ENCODE measurements at places on chromosomes 6 and 20.

DNA sequence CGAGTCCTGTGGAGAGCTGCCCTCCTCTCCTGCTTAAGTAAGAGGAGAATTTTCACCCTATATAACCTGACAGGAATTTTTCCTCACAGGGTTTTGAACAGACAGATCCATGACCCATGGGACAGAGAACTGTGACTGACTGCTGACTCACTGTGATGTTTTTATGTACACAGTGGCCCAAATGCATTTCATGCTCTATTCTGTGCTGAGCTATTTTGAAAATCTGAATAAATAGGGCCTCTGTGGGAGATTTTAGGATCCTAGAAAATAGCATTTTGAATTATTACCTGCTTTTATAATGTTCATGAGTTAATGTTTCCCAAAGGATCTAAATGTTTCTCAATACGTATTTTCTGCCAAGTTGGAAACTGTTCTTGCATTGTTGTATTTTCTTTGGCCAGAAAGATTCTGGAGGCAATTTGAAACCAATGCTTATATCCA, 577.4 kb downstream of the HTR1B start:
- peaks cover 7% of the 10 kb centered on the region for H3K4me1 ChIP-seq
- H3K27me3 ChIP-seq = peaks cover 12% of the 10 kb centered on the region
- no peak overlapping the region for H3K4me3 ChIP-seq
- DNase-seq = no peak

- no peaks in the 10 kb centered on the region for H3K27me3 ChIP-seq
- no peak for DNase-seq
- no peak overlapping the region for H3K4me3 ChIP-seq
Observed at GRCh38 chr6:161038229-161039031, 46.9 kb downstream of the MAP3K4 start.

GRCh38 chr6:25468881-25469280, 183.1 kb upstream of the SCGN start:
- H3K4me3 ChIP-seq = no peak overlapping the region
- H3K36me3 ChIP-seq = peaks cover 14% of the 10 kb centered on the region
- H3K4me1 ChIP-seq = no peaks in the 10 kb centered on the region
- H3K27ac ChIP-seq = no peak overlapping the region

GRCh38 chr20:40781327-40782042, 92.4 kb upstream of the MAFB start:
- peak; percentile 10 for DNase-seq
- H3K36me3 ChIP-seq = no peaks in the 10 kb centered on the region
- no peak overlapping the region for H3K4me3 ChIP-seq

DNA sequence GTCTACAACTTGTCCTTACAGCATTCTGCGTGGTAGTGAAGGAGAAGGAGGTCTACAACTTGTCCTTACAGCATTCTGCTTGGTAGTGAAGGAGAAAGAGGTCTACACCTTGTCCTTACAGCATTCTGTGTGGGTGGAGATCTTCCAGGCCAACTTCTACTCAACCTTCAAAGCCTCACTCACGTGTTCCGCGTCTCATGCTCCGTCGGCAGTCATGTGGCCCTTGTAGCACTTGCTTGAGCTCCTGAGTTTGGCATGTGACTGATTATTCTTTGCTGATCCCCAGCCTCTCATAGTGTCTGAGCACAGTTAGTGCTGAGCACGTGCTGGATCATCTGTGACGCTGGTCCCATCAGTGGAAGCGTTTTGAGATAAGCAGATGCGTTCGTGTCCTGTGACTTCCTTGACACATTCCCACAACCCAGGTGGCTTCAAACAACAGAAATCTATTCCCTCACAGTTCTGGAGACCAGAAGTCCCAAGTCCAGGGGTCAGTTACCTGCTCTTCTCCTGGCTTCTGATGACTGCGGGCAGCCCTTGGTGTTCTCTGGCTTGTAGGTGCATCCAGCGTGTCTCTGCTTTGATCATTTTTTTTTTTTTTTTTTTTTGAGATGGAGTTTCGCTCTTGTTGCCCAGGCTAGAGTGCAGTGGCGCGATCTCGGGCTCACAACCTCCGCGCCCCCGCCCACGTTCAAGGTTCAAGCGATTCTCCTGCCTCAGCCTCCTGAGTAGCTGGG, 2.6 kb downstream of the SS18L1 start:
- no peaks in the 10 kb centered on the region for H3K27me3 ChIP-seq
- H3K27ac ChIP-seq = peak overlapping the region; percentile 34
- H3K4me1 ChIP-seq = peaks cover 49% of the 10 kb centered on the region

DNA sequence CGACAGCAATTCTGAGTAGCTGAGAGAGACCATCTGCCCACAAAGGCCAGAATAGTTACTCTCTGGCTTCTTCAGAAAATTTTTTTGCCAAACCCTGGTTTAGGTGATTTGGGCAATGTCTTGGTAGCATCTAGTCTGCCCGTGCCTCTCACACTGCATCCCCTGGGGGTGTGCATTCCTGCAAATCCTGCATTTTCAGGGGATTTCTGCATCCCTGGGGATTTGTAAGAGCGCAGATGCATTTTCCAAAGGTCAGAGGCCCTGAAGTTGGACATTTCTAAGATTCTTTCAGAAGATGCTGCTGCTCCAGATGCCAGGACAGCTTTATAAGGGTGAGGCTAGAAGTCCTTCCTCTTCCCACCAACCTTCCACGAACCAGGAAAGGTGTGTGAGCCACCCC, 4.0 kb downstream of the CST9 start:
- DNase-seq = no peak
- H3K4me3 ChIP-seq = no peak overlapping the region
- H3K4me1 ChIP-seq = peaks cover 20% of the 10 kb centered on the region
- H3K27me3 ChIP-seq = peaks cover 35% of the 10 kb centered on the region
- H3K36me3 ChIP-seq = no peaks in the 10 kb centered on the region
- H3K27ac ChIP-seq = no peak overlapping the region

DNA sequence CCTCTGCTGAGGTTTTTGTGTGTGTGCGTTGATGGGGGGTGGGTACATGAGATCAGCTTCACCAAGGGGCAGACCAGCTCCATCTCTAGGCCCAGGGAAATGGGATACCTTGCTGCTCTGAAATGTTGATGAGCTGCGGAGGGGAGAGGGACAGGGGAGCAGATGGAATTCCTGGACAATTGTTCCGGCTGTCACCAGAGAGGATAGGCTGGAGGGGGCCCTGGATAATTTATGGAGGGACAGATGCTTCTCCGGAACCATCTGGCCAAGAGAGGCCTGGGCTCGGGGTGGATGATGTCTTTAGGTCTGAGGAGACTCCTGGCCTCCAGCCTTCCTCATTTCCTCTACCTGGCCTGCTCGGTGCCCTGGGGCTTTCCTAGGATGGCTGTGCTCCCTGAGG, 1.9 kb upstream of the TJAP1 start:
- H3K27ac ChIP-seq = no peak overlapping the region
- H3K4me1 ChIP-seq = peaks cover 30% of the 10 kb centered on the region
- no peak for DNase-seq
- H3K27me3 ChIP-seq = peaks cover 10% of the 10 kb centered on the region
- no peak overlapping the region for H3K4me3 ChIP-seq

DNA sequence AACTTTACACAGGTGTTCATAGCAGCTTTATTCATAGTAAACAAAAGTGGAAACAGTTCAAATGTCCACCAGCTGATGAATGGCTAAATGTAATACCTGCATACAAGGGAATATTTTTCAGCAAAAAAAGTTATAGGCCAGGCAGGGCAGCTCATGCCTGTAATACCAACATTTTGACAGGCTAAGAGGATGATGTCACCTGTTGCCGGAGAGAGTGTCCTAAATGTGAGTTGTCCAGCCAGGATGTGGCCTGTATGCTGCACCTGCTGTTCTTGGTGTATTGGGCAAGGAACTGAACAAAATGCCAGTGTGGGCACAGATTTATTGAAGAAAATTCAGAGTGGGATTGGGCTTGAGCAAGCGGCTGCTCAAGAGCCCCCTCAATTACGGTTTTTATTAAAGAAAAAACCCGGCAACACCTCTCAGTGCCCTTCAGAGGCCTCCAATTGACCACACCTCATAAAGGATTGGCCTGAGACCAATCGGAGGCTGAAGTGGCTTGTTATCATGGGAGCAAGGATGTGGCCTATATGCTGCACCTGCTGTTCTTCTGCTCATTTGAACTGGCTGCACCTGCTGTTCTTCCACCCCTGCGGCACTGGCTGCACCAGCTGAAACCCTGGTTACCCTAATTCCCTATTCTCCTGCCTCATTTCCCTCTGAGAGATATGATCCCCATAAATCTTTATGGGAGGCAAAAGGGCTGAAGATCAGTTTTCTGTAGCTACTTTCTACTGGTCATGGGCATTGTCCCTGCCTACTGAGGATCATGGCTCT, 164.3 kb upstream of the PROKR2 start:
- H3K27ac ChIP-seq = no peak overlapping the region
- DNase-seq = no peak
- H3K36me3 ChIP-seq = no peaks in the 10 kb centered on the region

- peaks cover 12% of the 10 kb centered on the region for H3K4me1 ChIP-seq
- no peak overlapping the region for H3K27ac ChIP-seq
- H3K4me3 ChIP-seq = no peak overlapping the region
- peaks cover 6% of the 10 kb centered on the region for H3K27me3 ChIP-seq
- peak; percentile 73 for DNase-seq
Observed at GRCh38 chr20:58518896-58519593, 3.8 kb upstream of the APCDD1L start.

DNA sequence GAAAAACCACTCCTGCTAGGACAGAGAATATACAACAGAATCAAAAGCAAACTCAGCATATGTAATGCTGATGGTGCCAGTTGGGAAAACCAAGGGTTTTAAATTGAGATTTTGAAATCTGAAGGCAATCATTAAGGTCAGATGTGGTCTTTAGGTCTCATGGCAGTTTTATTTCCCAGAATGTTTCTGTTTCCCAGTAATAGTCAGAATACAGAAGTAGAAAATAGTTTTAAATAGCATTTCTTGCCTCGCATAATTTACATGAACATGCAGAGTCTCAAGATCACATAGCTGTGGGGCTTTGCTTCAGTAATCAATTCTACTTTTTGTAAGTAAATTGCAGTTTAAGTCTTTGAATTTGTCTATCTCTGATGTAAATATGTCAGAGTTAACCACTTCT, 58.1 kb downstream of the RNF144B start:
- H3K27me3 ChIP-seq = no peaks in the 10 kb centered on the region
- H3K4me1 ChIP-seq = no peaks in the 10 kb centered on the region
- no peak overlapping the region for H3K4me3 ChIP-seq
- H3K27ac ChIP-seq = no peak overlapping the region

GRCh38 chr20:48784273-48784641, 43.5 kb downstream of the PREX1 start:
- peaks cover 20% of the 10 kb centered on the region for H3K4me1 ChIP-seq
- no peak overlapping the region for H3K27ac ChIP-seq
- no peaks in the 10 kb centered on the region for H3K27me3 ChIP-seq
- peaks cover 5% of the 10 kb centered on the region for H3K36me3 ChIP-seq
- no peak overlapping the region for H3K4me3 ChIP-seq

GRCh38 chr6:12233693-12234571, 56.2 kb upstream of the EDN1 start:
- no peak overlapping the region for H3K4me3 ChIP-seq
- H3K27ac ChIP-seq = no peak overlapping the region
- H3K27me3 ChIP-seq = no peaks in the 10 kb centered on the region

GRCh38 chr6:87808005-87808757, 106.1 kb upstream of the AKIRIN2 start:
- no peak overlapping the region for H3K4me3 ChIP-seq
- no peaks in the 10 kb centered on the region for H3K36me3 ChIP-seq
- no peak overlapping the region for H3K27ac ChIP-seq

DNA sequence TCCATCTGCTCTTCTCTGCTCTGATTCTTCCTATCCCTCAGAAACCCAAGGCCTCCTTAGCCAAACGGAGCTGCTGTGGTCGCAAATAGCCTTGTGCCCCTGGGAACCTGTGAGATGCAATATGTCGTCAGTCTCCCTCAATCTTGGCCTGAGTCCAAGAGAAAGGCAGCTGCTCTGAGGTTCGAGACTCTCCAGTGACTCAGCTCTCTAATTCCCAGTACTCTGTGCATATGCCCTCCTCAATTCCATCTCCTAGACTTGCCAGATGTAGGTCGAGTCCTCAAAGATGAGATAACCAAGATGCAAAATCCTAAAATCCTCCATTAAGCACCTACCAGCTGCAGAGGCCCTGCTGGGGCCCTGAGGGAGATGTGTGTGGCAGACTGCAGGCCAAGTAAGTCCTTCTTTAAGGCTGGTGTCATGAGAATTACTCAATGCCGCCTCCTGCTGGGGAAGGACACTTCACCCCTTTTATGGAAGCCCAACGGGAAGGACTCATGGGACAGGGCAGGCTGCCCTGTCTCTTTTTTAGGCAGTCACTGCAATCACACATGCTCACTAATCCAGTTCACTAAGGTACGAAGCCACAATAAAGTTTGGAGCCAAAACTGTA, 28.5 kb downstream of the C6orf15 start:
- peak overlapping the region; percentile 90 for H3K27ac ChIP-seq
- peaks cover 29% of the 10 kb centered on the region for H3K4me1 ChIP-seq
- H3K36me3 ChIP-seq = no peaks in the 10 kb centered on the region
- no peak for DNase-seq
- H3K27me3 ChIP-seq = no peaks in the 10 kb centered on the region

DNA sequence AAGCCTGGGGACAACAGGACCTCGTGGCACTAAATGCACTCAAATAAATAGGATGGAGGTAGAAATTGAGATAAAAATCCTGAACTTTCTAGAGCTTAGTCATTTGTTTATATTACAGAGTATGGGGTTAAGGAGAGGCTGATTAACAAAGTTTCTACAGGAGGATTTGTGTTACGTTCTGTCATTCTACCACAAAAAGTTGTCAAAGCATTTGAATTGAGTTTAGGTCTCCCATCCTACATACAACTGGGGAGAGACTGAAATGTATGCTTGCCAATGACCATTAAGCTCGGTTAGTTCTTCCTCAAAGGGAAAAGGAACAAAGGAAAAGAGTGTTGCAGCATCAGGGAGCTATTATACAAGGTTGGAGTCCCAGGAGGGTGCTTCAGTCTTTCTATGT, 597.9 kb downstream of the COL12A1 start:
- peaks cover 94% of the 10 kb centered on the region for H3K4me1 ChIP-seq
- H3K36me3 ChIP-seq = no peaks in the 10 kb centered on the region
- peak overlapping the region; percentile 92 for H3K27ac ChIP-seq
- no peak overlapping the region for H3K4me3 ChIP-seq
- H3K27me3 ChIP-seq = no peaks in the 10 kb centered on the region

DNA sequence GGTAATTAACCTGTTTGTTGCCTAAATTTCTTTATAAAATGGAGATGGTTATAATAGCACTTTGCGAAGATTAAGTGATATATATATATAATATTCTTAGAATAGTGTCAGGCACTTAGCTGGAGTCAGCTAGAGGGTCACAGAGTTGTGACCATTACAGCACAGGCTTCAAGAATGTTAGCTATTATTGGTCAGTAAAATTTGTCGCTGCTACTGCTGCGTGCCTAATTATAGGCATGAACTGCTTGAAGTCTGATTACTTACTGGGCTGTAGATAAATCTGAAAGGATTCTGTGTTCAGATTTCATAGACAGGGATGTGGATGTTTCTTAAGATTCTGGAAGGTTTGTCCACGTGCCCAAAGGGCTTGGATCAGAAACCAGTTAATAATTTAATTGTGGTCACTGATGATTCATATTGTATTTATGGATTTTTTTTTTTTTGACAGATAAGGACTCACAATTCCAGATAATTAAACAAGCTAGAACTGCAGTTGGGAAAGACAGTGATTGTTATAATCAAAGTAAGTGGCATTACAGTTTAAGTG, 4.7 kb downstream of the SNRNP48 start:
- no peak overlapping the region for H3K27ac ChIP-seq
- H3K4me3 ChIP-seq = no peak overlapping the region
- H3K27me3 ChIP-seq = no peaks in the 10 kb centered on the region
- peaks cover 31% of the 10 kb centered on the region for H3K4me1 ChIP-seq
- H3K36me3 ChIP-seq = peaks cover 26% of the 10 kb centered on the region
- no peak for DNase-seq
